ENCODE measurements at places on chromosomes 12 and 14.

DNA sequence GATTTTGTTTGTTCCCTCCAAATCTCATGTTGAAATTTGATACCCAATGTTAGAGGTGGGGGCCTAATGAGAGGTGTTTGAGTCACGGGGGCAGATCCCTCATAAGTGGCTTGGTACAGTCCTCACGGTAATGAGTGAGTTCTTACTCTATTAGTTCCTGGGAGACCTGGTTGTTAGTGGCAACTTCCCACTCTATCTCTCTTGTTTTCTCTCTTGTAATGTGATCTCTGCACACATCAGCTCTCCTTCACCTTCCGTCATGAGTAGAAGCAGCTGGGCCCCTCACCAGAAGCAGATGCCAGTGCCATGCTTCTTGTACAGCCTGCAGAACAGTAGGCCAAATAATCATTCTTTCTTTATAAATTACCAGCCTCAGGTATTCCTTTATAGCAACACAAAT lies 29.6 kb upstream of the KCNK10 start:
- no peak for DNase-seq

- DNase-seq = no peak
Observed at GRCh38 chr14:71371711-71372396, 464.6 kb downstream of the PCNX1 start.

- no peak for DNase-seq
Observed at GRCh38 chr12:16603260-16603915, 2.6 kb downstream of the LMO3 start.

DNA sequence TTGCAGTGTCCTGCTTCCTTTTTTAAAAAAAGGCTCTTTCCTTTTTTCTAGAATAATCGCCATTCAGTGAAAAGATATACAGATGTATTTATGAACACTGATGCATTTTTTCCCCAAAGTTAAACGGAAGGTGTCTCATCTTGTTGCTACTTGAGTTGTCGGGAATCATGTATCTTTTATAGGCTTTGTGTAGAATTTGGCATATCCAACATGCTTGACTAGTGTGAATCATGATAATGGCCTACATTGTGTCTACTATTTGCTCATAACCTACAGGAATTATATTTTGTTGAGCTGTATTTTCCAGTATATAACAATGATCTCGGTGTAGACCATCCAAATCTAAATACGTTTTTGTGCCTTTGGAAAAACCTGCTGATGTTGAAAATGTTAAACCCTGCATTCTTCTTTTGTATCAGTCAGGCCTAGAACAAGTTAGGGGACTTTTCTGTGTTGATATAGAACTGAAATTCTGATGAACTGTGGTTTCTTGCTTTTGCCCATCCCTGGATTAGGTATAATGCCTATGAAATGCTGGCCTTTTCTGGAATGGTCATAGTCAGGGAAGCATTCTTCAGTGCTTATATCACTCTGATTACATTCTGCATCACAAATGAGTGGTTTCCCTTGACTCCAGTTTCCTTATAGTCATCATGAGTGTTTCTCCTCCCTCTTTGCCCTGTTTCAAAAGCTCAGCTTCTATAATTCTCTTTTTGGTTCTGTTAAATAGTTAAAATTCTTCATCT lies 10.8 kb downstream of the BMAL2 start:
- no peak for DNase-seq

DNA sequence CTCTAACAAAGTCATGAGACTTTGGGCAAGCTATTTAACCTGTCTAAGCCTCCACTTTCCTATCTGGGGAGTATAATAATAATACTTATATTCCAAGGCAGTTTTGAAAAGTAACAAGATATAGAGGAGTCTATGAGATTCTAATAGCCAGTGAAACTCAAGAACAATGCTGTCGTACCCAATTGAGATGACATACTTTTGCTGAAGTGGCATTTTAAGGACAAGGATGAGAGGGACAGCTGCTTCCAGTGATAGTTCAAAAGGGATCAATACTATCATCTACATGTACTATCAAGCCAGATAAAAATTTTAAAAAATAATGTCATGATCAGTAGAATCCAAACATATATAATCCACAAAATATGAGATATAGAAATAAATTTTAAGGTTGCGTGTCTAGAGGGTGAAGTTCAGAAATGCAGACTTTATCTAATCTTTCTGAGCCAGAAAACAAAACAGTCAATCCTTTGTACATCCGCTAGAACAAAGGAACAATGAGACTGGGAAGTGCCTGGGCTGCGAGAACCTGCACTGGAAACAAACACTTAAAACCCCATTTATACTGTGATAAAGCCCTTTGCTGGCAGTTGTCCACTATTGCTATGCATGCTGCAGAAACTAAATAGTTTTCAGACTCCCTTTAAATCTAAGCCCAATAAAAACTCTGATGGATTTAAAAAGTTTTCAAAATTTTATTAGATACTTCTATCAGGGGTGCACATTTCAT lies 38.6 kb downstream of the PTPRB start:
- DNase-seq = no peak

- no peak for DNase-seq
Observed at GRCh38 chr14:68939181-68939892, 39.8 kb downstream of the ACTN1 start.

GRCh38 chr14:39576736-39577135 lies 144.5 kb upstream of the FBXO33 start:
- no peak for DNase-seq

GRCh38 chr14:76480426-76480825 lies 104.5 kb downstream of the ESRRB start:
- no peak for DNase-seq

- no peak for DNase-seq
Observed at GRCh38 chr12:80273144-80273543, 170.9 kb upstream of the PTPRQ start.

GRCh38 chr12:6735448-6736191 lies 11.8 kb downstream of the COPS7A start:
- DNase-seq = no peak

- no peak for DNase-seq
Observed at GRCh38 chr14:33475623-33476022, 475.3 kb downstream of the EGLN3 start.

DNA sequence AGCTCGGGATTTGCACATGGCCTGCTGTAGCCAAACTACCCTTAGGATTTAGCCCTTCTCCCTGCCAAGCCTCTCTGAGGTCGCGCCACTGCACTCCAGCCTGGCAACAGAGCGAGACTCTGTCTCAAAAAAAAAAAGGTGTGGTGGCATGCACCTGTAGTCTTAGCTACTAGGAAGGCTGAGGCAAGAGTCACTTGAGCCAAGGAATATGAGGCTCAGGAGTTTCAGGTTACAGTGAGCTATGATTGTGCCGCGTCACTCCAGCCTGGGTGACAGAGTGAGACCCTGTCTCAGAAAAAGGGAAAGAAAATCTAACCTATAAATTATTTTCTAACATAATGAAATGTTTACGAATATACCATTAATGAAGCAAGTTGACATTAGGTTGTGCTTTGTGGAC lies 29.7 kb downstream of the ESRRB start:
- DNase-seq = no peak

GRCh38 chr12:124742678-124743077 lies 121.0 kb downstream of the SCARB1 start:
- no peak for DNase-seq

GRCh38 chr12:111063295-111064026 lies 143.1 kb upstream of the MYL2 start:
- DNase-seq = no peak

GRCh38 chr12:122894193-122895121 lies 1.5 kb downstream of the VPS37B start:
- no peak for DNase-seq

- DNase-seq = no peak
Observed at GRCh38 chr12:109052097-109052413, 321 bp upstream of the USP30 start.

- DNase-seq = no peak
Observed at GRCh38 chr12:82479511-82479910, 121.2 kb downstream of the METTL25 start.

GRCh38 chr14:24092505-24093206 lies 1.5 kb upstream of the PCK2 start:
- no peak for DNase-seq

- no peak for DNase-seq
Observed at GRCh38 chr14:105627701-105628100, 101.3 kb downstream of the TMEM121 start.

GRCh38 chr12:124509676-124510300 lies 57.6 kb downstream of the NCOR2 start:
- DNase-seq = no peak

GRCh38 chr12:120698665-120699064 lies 11.6 kb upstream of the UNC119B start:
- DNase-seq = no peak

- DNase-seq = no peak
Observed at GRCh38 chr12:96302687-96303310, 97.4 kb downstream of the CDK17 start.

DNA sequence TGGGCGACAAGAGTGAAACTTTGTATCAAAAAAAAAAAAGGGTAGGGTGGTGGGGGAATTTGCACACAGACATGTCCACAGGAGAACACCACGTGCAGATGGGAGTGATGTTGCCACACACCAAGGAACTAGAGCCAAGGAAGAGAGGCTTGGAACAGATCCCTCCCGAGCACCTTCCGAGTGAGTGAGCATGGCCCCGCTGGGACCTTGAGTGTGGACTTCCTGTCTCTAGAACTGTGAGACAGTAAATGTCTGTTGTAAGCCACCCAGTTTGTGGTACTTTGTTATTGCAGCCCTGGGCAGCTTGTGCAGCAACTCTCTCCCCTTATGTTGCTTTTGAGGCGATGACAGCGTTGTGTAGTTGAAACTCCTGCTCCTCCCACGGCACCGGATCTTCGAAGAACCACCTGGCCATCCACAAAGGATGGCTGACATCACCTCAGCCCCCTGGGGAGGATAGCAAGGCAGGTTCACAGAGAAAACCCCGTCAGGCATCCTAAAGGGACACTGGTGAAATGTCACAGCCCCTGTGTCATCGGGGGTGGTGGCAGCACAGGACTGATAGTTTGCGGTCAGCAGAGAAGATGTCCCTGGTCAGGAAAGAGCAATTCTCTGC lies 54.7 kb upstream of the PLEKHG3 start:
- no peak for DNase-seq

DNA sequence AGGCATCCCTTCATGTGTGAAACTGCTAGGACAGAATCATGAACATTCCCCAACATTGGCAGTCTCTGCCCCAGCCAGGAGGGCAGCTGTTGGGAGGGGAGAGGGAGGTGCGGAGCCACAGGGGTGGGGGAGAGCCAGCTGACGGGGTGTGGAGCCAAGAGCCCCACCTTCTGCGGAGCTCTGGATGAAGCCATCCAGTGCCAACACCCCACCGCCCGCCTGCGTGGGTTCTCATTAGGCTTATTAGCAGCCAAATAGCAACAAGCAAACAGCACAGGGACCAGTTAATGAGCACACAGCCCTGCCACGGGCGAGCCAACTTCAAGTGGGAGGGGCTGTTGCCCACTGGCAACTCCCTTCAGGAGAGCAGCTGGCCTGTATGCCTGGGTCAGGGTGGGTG lies 12.1 kb downstream of the LTBP2 start:
- DNase-seq = no peak

- DNase-seq = no peak
Observed at GRCh38 chr14:91317381-91318308, 73.1 kb upstream of the GPR68 start.

GRCh38 chr12:116808113-116809105 lies 70.3 kb downstream of the RNFT2 start:
- DNase-seq = no peak

DNA sequence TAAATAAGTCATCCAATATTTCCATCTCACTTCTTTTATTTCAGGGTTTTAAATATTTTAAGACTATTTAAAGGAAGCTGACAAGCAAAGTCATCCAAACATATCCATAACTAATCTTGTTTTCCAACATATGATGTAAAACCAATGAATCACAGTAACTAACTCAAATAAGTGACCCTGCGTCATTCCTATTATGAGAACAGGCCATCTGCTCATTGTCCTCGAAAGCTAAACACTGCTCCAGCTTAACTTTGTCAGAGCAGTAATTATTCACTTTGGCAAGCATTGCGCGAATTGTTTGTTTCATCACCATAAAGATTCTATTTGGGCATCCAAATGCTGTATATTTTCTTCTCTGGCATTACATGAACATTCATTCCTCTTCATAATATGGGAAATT lies 99.1 kb downstream of the CAPZA3 start:
- no peak for DNase-seq

DNA sequence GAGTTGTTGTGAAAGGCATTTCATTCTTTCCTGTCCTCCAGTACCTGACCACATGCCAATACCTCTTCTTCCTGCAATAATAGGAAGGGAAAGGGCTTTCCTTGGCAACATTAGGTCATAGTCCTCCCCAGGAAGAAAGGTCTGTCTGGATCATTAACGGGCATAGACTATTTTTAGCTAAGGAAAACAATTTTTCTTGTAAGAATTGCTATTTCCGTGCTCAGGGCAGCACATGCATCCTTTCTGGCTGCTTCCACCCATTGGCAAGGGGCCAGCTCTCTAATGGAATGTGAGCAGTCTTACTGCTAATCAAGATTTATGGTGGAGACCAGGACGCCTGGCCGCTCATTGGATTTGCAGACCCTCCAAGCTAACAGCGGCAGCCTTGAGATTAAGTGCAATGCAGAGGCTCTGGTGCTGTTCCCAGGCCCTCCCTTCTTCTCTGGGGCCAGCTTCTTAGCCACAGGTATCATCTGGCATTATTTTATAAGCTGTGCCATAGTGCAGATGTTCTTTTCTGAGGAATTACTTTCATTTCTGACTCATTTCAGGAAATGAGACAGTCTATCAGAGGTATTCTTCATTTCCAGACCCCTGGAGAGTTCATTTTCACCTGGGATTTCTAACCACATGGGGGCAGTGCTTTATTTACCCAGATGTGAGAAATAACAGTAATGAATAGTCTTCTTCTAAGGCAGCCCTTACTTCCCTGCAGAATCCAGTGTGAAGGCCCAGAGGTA lies 52.9 kb downstream of the ANO6 start:
- no peak for DNase-seq

DNA sequence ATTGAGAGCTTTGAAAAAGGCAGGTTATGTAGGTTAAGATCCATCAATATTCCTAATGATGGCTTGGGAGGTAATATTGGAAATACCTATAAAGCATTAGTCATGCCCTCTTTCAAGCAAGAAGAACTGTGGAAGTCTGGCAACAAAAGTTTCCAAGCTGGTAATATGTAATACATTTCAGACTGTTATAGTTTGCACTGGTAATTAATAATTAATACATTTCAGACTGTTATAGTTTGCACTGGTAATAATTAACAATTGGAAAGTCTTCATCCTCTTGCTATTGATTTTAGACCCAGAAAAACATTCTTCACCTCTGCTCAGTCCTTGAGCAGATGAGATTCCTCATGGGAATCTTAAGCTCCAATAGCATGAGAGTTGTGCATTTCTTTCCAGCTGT lies 29.0 kb upstream of the WDR89 start:
- DNase-seq = no peak

- no peak for DNase-seq
Observed at GRCh38 chr14:58296726-58297125, 1.6 kb upstream of the ARID4A start.

GRCh38 chr14:99192830-99193229 lies 79.2 kb downstream of the BCL11B start:
- DNase-seq = no peak

GRCh38 chr14:21309238-21309636 lies 29.4 kb downstream of the RPGRIP1 start:
- no peak for DNase-seq

GRCh38 chr12:3030821-3031429 lies 46.3 kb upstream of the TSPAN9 start:
- no peak for DNase-seq

Measured in vagina (tissue), 2 donors.